ENCODE measurements at places on chromosomes 6 and 20.

GRCh38 chr6:77173472-77174074, 289.7 kb downstream of the HTR1B start:
- DNase-seq, result no peak

DNA sequence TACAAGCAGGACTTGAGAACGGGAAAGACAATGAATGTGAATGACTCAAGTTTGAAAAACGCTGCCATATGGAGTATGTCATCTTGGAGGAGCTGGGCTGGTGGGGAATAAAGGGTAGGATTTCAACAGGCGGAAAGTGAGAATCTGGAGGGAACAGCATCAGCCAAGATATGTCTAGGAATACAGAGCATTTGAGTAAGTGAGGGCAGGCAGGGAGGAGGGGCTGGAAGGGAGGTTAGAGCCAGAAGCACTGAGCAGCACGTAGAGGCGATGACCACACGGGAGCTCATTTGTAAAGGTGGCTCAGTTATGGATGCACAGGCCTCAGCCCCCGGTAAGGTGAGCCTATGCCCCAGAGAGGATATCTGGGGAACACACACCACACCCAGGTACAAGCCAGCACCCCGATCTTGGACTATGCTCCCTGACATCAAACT, 115.1 kb downstream of the ZMYND8 start:
- no peak for DNase-seq

GRCh38 chr6:6317825-6318733, 2.4 kb downstream of the F13A1 start:
- no peak for DNase-seq

GRCh38 chr6:53492860-53493634, 51.9 kb downstream of the GCLC start:
- no peak for DNase-seq

DNA sequence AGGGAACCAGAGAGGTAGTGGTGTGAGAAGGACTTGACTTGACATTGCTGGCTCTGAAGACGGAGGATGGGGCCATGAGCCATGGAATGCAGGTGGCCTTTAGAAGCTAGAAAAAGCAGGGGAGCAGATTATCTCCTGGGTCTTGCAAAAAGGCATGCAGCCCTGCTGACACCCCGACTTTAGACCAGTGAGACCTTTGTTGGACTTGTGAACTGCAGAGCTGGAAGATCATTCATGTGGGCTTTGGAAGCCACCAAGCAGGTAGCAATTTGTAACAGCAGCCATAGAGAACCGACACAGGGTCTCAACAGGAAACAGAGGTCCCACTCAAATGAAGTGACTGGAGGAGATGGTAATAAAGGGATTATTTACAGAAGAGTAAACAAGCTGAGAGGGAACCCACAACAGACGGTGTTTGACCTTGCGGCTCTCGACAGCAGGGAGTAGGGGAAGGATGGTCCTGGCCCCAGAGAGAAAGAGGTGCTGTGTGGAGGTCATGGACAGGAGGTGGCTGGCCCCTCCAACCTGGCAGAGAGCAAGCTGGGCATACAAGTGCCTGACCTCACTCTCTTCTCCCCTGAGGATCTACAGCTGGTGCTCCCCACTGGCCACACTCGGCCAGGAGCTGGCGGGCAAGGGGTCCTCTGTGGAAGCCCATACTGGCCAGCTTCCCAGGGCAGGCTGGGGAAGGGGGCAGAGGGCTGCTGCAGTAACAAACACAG, 43.9 kb downstream of the SLC22A23 start:
- no peak for DNase-seq

GRCh38 chr20:34251619-34252018, 10.4 kb downstream of the ASIP start:
- no peak for DNase-seq

DNA sequence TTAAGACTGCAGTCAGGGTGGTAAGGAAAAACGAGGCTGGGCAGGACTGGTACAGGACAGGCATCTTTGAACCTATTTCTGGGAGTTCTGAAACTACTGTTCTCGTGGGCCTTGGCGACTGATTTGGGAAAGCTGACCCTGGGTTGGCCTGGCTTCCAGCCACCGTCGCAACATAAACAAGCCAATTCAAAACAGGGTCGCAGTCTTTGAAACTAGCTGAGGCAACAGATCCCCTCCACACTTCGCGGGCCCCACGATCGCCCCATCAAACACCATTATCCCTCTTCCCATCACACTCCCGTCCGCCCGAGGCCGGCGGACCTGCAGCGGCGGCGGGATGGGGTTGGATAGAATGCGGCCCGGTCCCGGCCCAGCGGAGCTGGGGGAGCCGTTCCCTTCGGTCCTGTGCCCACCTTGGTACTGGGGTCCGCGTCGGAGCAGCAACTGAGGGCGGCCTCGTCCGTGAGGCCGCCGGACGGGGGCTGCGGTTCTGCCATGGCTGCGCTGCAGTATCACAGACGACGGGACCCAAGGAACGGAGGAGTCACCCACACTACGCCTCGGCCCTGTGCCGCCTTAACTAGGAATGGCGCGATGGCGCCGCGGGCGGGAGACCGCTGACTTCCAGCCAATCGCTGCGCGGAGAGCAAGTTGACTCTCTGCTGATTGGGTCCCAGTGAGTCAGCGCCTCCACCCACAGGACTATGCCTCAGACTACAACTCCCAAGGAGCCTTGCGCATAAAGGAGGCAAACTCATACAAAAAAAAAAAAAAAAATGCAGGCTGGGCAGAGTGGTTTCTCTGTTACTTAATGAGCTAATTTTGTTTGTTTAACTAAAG, at the start of gene GLO1:
Gene GLO1 (minus strand): TSS at position 588 of the 840 bp plus-strand sequence. CDS start 91 bp downstream, at position 497.
- DNase-seq, result peak; percentile 91

GRCh38 chr6:34717466-34717865, 20.9 kb upstream of the ILRUN start:
- DNase-seq, result no peak

- peak; percentile 62 for DNase-seq
These were observed at the start of gene PLCB4 for GRCh38 chr20:9068841-9069663. TSS of gene PLCB4 (plus strand) at chr20:9069087. CDS start at chr20:9307815, 238,728 bp downstream.

DNA sequence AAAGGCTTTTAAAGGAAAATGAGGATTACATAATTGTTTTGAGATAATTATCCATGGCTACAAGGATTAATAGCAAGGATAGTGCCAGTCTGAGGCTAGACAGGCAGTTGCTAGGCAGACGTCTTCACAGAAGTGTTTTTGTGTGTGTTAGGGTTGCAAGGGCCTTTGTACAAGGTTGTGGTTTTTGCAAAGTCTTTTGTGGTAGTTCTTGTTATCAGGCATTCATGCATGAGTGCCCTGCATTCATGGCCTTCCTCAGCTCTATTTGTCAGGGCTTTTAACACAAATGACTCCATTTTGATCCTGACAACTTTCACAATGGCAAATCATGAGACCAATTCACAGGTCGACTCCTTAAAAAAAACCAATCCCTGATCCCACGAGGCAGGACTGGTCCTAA, 68.1 kb upstream of the TXNDC5 start:
- no peak for DNase-seq

- DNase-seq, result no peak
These were observed 33.9 kb upstream of the TXLNB start for GRCh38 chr6:139325686-139326085.

DNA sequence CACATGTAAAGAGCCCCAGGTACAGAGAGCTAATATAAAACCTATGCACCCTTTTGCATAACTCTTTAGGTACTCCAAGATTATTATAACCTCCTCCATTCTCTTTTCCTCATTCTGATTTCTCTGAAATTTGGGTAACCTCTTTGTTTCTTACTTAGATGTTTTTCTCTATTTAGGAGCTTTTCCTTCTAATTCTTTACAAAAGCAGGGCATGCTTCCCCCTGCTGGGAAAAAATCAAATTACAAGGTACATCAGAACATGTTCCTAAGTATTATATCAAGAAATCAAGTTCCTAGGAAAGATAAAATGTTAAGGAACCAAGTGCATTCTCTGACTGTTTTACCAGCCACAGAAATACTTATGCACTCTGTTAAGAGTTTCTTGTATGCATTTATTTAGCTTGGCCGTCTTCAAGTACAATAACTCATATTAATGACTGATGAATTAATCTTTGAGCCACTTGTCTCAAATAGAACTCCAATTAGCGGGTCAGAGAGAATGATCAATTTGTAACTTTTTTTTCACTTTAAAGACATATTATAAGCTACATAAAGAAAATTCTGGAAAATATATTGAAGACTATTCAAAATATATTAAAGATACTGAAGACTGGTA, 2.1 kb downstream of the KHDRBS2 start:
- DNase-seq, result no peak

DNA sequence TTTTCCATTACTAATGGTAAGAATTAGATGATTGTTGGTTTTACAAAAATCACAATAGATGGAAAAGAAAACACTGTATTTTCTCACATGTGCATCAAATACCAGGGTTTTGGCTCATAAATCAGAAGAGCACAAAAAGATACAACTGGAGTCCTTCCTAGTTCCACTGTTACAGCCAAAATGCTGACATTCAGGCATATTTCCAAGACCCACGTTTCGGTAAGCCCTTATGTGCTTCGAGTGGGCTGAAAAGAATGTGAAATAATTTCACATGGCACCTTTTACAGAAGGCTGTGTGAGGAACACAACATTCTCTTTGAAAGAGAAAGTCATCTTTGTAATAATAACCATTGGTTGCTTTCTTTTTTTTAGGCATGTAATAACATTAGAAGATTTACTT, 326.7 kb upstream of the FLRT3 start:
- no peak for DNase-seq

GRCh38 chr6:76742919-76743318, 670.5 kb upstream of the IMPG1 start:
- no peak for DNase-seq

DNA sequence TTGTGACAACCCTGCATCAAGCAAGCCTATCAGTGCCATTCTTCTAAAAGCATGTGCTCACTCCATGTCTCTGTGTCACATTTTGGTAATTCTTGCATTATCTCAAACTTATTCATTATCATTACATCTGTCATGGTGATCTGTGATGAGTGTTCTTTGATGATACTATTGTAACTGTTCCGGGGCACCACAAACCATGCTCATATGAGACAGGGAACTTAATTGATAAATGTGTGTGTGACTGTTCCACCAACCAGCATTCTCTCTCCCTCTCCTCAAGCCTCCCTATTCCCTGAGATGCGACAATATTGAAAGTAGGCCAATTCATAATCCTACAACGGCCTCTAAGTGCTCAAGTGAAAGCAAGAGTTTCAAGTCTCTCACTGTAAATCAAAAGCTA, 4.0 kb downstream of the HUS1B start:
- no peak for DNase-seq

GRCh38 chr6:42916288-42916687, 435 bp downstream of the PTCRA start:
- DNase-seq, result no peak

GRCh38 chr20:54070187-54070987, at the start of gene BCAS1:
TSS of gene BCAS1 (minus strand) at chr20:54070594. CDS start at chr20:54058718, 11,876 bp downstream.
- no peak for DNase-seq

DNA sequence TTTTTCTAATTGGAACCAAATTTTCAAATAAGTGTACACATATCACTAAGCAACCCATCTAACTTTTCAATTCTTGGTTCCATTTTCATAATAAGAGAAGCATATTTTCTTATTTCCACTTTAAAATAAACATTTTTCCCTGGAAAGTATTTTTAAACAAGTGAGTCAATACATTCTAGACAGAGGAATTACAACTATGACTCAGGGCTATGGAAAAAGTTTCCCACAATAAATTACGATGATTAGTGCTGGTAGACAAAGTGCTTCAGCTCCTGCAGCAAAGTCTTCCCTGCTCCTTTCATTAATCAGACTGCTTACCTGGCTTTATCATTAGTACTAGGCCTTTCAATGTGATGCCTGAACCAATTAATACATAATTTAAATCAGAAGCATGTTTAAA, 322.5 kb downstream of the HACE1 start:
- no peak for DNase-seq

DNA sequence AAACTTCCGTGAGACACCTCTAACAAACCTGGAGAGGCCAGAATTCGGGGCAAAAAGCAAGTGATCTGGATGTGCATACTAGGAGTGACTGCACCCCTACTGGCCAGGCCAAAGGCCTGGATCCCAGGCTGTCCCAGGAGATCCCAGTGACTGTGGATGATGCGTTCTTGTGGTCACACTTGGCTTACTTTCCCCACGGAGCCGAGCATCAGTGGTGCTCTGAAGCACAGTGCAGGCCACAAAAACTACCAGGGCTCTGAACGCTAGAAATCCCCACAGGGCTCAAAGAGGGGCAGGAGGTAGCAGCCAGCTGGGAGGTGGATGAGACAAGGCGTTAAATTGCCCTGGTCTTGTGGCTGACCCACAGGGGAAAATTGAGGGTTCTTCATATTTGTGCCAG, 7.1 kb downstream of the TRIM26 start:
- no peak for DNase-seq

DNA sequence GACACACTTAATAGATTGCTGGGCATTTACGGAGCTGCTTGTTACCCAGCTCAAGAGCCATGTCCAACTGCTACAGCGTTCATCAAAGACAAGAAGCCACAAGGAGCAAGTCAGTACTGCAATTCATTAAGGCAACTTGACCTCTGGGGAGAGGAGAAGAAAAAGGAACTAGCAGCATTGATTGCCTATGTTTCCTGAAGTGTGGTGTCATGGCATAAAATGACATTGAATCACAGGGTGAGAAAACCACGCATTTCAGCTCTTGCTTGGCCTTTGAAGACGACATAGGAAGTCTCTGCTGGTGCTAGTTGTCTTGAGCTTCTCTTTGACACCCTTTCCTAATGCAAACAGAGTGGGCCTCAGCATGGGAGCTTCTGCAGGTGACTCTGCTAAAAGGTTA, 139.1 kb downstream of the CDH26 start:
- no peak for DNase-seq

GRCh38 chr20:25044660-25045342, 13.1 kb downstream of the ACSS1 start:
- DNase-seq, result no peak

GRCh38 chr6:41723530-41724227, 11.7 kb downstream of the TFEB start:
- DNase-seq, result no peak

GRCh38 chr6:123105561-123105960, 109.5 kb downstream of the CLVS2 start:
- DNase-seq, result no peak
